ENCODE measurements at places on chromosomes 1 and 21.
A peak's percentile ranks its signal among the peaks of the same experiment; 100 is the strongest.

DNA sequence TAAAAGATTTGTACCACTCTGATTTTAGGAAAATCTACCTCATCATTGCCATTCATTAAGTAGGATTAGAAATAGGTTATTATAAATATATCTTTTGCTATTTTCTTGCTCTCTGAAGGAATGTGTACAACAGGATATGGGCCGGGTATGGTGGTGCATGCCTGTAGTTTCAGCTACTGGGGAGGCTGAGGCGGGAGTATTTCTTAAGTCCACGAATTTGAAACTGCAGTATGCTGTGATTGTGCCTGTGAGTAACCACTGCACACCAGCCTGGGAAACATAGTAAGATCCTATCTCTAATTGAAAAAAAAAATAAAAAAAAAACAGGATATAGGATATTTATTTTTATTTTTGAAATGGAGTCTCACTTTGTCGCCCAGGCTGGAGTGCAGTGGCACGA lies 50.0 kb downstream of the CLIC4 start:
- no peak for DNase-seq

DNA sequence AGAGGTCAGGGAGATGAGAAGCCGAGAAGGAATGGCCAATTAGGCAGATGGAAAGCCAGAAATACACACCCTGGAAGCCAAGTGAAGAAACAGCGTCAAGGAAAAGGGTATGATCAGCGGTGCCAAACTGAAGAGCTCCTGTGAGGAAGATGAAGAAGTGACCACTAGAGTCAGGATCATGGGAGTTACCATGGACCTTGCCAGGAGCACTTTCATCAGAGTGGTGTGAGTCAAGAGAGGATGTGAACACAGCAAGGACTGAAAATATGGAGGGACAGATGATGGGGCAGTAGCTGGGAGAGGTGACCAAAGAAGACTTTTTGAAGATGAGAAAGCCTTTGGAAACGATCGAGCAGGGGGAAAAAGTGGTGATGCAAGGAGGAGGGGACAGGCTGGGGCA lies 50.4 kb downstream of the CD34 start:
- no peak for DNase-seq

DNA sequence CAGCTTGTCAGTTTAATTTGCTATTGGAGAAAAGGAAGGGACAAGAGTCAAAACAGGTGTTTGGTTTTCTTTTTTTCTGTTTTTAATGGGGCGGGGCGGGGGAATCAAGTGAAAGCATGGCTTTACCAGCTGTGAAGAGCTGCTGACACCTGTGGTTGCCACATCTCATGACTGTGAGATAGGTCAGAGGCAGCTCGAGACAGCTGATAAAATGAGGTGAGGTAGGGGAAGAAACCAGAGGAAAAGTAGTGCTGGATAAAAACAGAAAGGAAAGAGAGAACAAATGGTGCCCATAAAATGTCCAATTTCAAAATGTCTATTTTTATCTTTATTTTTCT lies 272.3 kb downstream of the NEGR1 start:
- DNase-seq, result no peak

GRCh38 chr1:225883616-225884265 lies 1.6 kb upstream of the TMEM63A start:
- no peak for DNase-seq

DNA sequence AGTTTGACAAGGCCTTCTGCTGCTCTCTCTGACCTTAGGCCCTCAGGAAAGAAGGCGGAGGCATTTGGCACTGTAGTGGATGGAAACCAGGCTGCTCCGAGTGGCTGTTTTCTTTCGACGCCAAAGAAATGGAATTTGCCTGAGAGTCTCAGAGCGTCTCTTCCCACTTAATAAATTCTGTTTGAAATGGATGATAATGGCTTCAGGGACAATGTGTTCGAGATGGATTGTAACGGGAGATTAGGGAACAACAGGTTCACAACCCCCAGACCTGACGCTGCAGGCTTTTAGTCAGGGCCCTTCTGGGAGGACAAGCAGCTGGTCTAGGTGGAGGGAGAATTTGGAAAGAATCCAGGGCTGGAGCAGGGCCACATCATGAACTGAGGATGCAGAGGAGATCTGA lies 58.6 kb downstream of the TLR5 start:
- no peak for DNase-seq

GRCh38 chr1:64488862-64489261 lies 18.9 kb downstream of the CACHD1 start:
- no peak for DNase-seq

- DNase-seq, result peak; percentile 69
Observed at GRCh38 chr1:232477728-232478127, 152.2 kb downstream of the SIPA1L2 start.

DNA sequence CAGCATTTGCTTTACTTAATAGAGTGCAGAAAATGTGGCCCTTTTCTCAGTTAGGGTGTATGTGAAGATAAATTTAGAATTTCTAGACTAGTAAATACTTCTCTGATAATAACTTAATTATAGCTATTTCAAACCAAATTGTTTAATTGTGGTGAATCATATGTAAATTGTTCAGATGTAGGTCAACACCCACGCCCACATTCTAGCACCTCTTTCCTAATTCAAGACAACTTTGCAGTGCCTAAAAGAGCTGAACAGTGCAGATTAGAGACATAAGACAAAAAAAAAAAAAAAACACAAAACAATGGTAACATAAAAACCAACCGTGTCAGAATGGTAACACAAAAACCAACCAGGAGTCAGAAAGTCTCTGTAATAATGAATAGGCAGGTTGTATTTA lies 758.3 kb downstream of the USP25 start:
- DNase-seq, result no peak

GRCh38 chr1:27770293-27770830 lies 2.7 kb upstream of the STX12 start:
- no peak for DNase-seq

DNA sequence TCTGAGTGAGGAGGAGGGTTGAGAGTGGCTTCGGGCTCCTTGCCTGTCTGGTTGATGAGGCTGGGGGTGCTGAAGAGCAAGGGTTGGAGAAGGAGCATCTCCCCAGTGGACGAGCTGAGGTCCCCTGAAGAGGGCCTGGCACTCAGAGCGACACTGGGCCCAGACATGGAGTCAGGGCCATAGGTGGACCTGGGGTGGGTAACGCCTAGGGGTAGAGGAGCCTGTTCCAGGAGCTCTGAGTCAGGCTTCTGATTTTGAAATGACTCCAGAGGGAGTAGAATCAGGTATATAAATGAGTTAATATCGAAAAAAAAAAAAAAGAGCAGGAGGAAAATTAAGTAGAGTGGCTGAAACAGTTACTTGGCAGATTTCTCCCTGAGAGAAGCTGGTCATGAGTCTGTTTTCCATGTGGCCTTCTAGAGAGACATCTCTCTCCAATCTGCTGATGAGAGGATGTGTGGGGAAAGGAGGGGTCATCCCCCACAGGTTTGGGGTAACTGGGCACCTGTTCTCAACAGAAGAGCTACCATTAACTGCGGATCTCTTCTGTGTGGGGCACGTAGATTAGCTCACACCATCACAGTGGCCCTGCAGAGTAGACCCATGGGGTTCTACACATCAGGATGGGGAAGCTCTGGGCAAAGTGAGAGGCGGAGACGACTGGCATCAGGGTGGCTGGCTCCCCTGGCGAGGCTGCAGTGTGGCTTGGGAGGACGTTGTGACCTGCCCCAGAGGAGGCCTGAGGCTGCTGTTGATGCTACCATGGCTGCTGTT lies 115.5 kb downstream of the DHRS3 start:
- no peak for DNase-seq

DNA sequence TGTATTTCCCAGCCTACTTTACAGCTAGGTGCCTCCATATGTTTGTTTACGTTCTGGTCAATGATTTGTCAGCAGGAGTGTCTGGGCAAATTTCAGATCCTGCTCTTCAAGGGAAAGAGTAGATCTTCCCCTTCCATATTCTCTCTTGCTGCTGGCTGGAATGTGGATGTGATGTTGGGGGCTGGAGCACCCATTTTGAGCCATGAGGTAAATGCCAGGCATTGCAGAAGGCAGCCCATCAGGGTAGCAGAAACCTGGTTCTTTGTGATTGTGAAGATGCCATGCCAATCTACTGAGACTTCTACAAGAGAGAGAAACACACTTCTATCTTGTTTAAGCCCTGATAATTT lies 25.1 kb downstream of the RUNX1 start:
- no peak for DNase-seq

DNA sequence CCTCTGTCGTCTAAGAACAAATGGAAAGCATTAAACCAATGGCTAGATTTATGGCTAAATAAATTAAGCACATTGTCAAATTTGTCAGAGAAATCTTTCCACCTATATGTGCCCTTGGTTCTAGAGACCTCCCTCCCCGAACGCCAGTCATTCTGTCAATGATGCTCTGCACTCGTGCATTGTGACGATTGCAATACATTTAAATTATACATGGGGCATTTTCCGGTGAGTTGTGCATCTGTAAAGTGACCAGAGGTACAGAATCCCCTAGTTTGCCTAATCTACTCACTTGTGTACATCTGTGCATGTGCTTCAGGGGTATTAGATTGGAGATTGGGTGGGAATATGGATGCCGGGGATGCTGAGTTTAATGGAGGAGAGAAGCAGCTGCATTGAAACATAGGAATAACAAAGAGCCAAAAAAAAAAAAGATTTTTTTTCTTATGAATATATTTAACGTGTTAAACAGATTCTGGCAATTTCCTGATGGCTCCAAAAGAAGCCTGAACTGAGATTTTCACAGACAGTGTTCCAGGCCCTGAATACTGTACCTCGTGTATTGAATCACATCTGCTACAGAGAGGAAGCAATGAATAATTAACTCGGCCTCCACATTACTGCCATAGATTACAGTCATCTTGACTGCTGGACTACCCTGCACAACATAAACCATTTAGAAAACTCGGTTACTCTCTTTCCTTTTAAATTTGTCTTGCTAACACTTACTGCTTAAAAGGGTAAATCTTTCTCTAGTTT lies 149.0 kb upstream of the C1orf87 start:
- DNase-seq, result no peak

DNA sequence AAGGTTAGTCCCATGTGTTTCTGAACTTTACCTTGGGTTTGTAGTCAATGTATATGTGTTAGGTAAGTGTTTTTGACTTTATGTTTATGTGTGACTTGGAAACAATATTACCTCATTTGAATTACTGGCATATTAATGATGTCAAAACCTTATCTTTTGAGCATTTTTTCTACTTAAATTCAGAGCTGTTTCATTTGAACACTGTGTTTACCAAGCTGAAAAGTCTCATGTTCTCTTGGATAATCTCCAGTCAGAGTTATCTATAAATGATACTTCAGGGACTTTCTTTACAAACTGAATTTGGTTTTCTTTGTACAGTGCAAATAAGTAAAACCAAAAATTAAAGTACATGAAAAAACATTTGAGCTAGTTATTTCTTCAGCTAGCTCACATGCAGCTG lies 30.0 kb downstream of the ADAMTS1 start:
- DNase-seq, result no peak

DNA sequence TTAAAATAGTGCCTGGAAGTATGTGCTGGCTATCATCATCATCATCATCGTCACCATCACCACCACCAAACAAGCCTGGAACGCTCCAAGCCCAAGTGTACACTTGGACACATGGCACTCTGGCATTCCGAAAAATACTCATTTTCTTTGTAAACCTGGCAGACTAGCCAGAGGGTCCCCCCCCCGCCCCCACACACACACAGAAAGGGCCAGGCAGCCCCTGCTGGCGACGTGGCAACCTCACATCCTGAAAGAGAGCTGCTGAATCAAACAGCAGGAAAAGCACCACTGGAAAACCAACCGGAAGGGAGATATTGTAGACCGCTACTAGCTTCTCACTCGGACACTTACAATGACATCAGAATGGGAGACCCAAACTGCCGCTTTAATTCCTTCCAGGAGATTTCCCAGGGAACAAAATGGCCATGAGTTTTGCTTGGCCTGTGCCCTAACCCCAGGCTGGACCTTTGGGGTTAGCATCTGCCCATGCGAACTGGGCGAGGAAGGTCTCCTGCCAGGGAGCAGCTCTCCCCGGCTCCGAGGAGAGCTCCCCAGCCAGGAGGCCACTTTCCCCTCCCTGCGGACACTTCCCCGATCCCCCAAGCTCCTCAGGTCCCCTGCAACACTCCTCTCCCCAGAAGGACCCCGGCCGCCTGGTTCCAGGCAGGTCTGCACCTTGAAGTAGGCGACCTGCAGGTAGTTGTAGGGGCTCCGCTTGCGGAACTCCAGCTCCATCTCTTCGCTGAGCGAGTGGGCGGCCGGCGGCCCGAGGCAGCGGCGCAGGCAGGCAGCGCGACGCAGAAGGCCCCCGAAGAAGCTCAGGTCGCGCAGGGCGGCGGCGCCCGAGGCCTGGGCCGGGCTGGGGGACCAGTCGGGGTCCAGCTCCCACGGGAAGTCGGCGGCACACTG lies 742 bp downstream of the P3H1 start:
- DNase-seq, result peak; percentile 50

DNA sequence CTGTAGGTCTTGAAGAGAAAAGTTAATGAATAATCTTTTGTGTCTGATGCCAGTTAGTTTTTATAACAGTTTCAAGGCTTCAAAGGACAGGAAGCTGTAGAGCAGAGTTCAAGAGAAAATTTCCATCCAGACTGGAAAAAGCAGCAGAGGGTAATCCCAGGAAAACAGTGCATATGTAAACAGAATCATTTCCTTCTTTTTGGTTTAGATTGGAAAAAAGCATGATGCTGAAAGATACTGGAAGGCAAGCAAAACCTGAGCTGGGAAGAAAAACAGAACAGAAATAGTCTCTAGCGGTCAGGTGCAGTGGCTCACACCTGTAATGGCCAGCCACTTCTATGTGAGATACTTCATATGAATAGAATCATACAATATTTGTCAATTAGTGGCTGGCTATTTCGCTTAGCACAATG lies 71.9 kb downstream of the ZSWIM5 start:
- DNase-seq, result no peak

GRCh38 chr1:4500441-4500840 lies 154.0 kb upstream of the AJAP1 start:
- no peak for DNase-seq

GRCh38 chr1:90391126-90391525 lies 326.0 kb downstream of the BARHL2 start:
- no peak for DNase-seq

DNA sequence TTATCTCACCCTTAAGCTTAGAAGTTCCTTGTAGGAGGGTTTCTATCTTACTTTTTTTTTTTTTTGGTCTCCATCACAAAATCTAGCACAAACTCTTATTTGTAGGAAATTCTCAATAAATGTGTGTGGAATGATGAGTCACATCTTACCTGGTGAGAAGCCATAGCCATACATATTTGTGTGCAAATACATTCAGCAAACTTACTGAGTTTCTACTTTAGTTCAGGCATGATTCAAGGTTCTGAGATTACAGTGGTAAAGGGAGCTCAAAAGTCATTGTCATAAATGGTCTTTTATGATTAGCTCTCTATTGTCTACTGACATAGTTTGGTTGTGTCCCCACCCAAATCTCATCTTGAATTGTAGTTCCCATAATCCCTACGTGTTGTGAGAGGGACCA lies 193.1 kb upstream of the UBE2U start:
- DNase-seq, result no peak

- DNase-seq, result no peak
Observed at GRCh38 chr1:85566890-85567289, 13.7 kb upstream of the CCN1 start.

GRCh38 chr1:167473761-167474160 lies 44.6 kb downstream of the CD247 start:
- no peak for DNase-seq

- DNase-seq, result no peak
Observed at GRCh38 chr1:152003846-152004442, 10.3 kb upstream of the S100A10 start.

GRCh38 chr1:31811605-31812004 lies 4.2 kb downstream of the SPOCD1 start:
- no peak for DNase-seq

Measured in RWPE1 (cell line).